Activated CD4-positive, alpha-beta T cell treated with anti-CD3 and anti-CD28 coated beads, Interleukin-2, Interleukin-6, amounts not matched to agents 100 ng/mL and 50 ng/mL, durations not matched to agents 16 hours and 8 hours (primary cell): ENCODE measurements at places on chromosomes 1 and 21.

- no peak for DNase-seq
Measured at GRCh38 chr1:68165665-68166064, 66.7 kb downstream of the WLS start.

DNA sequence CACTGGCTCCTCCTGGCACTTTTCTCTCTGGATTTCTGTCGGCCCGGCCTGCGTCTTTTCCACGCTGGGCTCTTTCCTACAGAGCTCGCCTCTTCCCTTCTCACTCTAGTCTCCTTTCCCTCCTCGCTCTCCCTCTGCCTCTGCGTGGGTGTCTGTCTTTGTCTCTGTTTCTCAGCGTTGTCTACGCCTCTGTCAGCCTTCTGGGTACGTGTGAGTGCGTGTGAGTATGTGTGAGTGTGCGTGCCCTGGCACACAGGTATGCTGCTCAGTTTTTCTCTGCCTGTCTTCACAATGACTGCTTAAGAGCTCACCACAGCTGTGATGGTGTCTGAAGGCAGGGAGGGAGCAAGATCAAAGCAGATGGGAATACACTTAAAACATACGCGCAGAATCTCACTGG, 77.7 kb downstream of the KIRREL1 start:
- DNase-seq = no peak

- DNase-seq = no peak
Measured at GRCh38 chr1:11952455-11953109, 18.1 kb downstream of the PLOD1 start.

- DNase-seq = no peak
Measured at GRCh38 chr1:8342325-8342724, 24.4 kb downstream of the SLC45A1 start.

DNA sequence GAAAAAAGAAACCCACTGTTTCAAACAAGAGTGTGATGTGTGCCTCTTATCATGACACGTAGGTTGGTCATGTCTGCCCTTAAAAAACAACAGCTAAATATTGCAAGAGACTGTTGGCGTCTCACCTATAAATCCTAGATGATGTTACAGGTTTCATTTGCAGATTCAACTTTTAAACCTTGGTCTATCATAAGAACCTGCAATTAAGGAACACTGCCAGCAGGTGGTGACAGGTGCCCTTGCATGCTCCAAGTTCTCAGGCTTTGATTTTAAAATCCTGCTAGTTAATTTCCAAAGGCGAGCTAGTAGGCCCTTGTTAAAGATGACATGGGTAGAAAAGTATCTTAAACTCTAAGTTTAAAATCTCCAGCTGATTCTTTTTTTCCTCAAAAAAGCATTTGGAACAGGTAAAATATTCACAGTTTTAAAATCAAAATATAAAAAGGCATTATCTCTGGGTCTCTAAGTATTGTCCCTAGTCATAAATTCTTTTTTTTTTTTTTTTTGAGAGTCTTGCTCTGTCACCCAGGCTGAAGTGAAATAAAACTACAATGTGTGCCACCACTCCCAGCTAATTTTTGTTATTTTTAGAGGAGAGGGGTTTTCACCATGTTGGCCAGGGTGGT, 39.1 kb downstream of the CLSTN1 start:
- peak; percentile 75 for DNase-seq

- no peak for DNase-seq
Measured at GRCh38 chr1:160838888-160839287, 23.8 kb downstream of the CD244 start.

DNA sequence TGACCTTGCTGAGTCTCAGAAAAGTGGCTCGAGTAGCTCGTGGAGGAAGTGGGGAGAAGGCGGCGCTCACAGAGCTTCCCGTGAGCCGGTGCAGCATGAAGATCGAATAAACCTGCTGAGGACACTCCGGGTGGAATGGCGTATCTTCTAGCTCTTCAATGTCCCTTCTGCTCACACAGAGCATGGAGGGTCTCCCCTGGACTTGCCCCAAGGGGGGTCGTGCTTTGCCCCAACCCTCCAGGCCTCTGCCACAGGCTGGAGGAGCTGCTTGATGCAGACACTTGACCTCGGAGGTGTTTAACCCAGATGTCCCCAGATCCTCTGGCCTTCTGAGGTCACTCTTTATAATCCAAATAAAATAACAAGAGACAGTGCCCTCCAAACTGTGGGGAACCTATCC, 2.2 kb upstream of the KRTAP10-12 start:
- no peak for DNase-seq

DNA sequence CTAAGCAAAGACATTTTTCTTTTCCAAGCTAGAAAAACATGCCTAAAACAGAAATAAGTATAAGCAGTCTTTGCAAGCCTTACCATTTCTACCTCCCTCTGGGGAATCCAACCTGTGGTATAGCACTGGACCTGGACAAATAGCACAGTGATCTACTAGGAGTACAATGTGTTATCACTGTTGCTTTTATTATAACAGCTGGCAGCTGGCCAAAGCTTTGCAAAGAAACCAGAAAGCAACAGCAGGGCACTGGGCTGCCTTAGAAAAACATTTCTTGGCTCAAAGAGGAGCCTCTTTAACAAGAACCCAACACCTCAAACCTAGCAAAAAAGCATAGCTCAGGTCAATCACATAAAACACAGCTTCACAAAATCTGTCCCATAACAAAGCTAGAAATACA, 294.5 kb upstream of the GREM2 start:
- no peak for DNase-seq

GRCh38 chr1:40971966-40972365, 7.5 kb upstream of the CTPS1 start:
- DNase-seq = no peak

DNA sequence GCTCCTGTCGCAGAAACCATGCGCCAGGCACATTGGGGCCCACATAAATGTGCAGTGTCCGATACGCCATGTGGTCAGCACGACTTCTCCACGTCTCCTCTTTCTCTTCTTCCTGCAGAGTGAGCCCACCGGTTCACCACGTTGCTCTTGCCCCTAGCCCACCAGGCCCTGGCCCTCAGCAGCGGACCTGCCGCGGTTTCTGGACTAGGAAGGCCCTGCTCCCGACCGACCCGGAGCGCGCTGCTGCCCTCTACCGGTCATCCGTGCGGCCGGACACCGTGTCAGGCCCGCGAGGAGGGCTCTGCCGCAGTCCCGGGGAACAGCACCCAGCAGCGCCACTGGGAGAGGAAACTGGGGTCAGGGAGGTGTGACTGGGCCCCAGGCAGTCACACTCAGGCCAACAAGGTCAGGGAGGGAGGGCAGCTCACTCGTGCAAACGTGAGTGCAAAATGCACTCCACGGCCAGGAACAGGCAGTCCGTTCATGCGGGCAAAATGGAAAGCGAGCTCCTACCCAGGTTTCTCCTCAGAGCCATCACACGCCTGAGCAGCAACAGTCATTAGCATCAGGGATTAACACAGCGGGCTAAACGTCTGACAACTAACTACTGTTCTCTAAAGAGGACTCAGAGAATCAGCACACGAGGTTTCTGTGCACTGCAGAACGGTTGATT, 13.7 kb downstream of the TLR5 start:
- DNase-seq = peak; percentile 77

GRCh38 chr1:92913093-92913819, 48.0 kb downstream of the DIPK1A start:
- DNase-seq = no peak

DNA sequence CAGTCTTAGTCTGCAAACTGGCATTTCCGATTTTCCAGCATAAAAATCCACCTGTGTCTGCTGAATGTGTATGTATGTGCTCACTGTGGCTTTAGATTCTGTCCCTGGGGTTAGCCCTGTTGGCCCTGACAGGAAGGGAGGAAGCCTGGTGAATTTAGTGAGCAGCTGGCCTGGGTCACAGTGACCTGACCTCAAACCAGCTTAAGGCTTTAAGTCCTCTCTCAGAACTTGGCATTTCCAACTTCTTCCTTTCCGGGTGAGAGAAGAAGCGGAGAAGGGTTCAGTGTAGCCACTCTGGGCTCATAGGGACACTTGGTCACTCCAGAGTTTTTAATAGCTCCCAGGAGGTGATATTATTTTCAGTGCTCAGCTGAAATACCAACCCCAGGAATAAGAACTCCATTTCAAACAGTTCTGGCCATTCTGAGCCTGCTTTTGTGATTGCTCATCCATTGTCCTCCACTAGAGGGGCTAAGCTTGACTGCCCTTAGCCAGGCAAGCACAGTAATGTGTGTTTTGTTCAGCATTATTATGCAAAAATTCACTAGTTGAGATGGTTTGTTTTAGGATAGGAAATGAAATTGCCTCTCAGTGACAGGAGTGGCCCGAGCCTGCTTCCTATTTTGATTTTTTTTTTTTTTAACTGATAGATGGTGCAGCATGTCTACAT, 2.5 kb upstream of the OLFML3 start:
- peak; percentile 9 for DNase-seq

GRCh38 chr1:232519186-232519585, 110.7 kb downstream of the SIPA1L2 start:
- no peak for DNase-seq

GRCh38 chr1:162753001-162753658, 37.4 kb upstream of the HSD17B7 start:
- no peak for DNase-seq
